ENCODE measurements at places on chromosomes 3 and 15. TPM values are rescaled to one million over a fixed set of nuclear protein-coding genes. Genes with fewer than 3 reads are reported as not detected.

DNA sequence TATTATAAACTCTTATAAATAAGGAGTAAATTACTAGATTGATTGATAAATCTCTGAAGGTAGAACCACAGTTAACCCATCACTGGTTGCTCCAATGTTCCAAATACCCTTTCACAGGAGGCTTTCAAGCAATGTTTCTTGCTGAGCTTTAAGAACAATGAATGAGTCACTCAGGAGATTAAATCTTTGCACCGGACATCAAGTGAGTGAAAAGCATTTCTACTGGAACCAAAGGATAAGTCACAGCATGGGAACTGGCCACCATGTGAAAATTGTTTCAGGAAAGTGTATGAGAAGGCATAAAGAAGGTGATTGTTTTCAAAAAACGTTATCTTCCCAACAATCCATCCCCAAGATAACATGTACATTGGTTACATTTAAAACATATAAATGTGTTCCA lies 90.6 kb downstream of the CNTN3 start:
- H3K36me3 ChIP-seq, result no peaks in the 10 kb centered on the region
- H3K27ac ChIP-seq, result no peak overlapping the region
- DNase-seq, result no peak
- H3K27me3 ChIP-seq, result peaks cover 26% of the 10 kb centered on the region
- no peak overlapping the region for H3K4me3 ChIP-seq
- no peaks in the 10 kb centered on the region for H3K4me1 ChIP-seq

Gene PTPN9
- 32.1 TPM for total RNA-seq

DNA sequence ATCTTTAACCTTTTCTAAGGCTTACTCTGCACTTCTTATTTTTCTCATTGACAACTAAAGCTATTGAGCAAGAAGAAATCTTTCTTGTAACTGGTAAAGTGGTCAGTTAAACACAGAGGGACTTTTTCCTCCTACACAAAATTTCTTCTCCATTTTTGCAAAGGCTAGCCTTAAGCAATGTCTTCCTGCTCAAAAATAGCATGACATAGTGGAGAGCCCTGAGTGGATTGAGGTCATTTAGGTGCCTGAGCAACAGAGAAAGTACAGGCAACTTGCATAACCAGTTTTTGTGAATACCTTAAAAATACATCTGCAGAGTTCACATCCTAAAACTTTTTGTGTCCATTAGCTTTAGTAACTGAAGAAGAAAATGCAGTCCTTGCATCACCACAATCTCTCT lies 144.7 kb upstream of the TTC14 start:
- H3K27ac ChIP-seq, result no peak overlapping the region
- H3K4me1 ChIP-seq, result peaks cover 5% of the 10 kb centered on the region
- H3K27me3 ChIP-seq, result no peaks in the 10 kb centered on the region
- DNase-seq, result no peak
- H3K4me3 ChIP-seq, result no peak overlapping the region
- no peaks in the 10 kb centered on the region for H3K36me3 ChIP-seq

Gene SH3GL3
- 6.0 TPM for total RNA-seq

Gene RHOA
- 248 TPM for total RNA-seq

Measured in mesothelial cell of epicardium (in vitro differentiated cells).